Central memory CD4-positive, alpha-beta T cell (primary cell): ENCODE measurements at places on chromosomes 2 and 18.

DNA sequence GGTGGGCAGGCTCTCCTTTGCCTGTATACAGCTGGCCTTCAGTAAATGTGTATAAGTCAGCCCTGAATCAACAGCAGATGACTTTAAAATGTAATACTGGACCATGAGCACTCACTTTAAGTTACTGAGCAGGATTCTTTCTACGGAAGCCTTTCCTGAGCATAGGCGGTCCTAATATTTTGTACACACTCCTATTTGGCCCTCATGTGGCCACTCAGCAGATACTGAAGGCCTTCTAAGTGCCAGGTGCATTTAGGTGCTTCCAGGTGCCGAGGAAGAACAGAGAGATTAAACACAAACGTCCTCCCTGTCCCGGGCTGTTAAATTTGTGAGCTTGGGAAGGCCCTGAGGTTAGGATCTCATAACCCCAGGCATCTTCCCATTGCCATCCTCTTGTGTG, 27.0 kb downstream of the UXS1 start:
- DNase-seq, result no peak

- no peak for DNase-seq
Observed at GRCh38 chr2:40487602-40488001, 35.7 kb upstream of the SLC8A1 start.

- DNase-seq, result no peak
Observed at GRCh38 chr18:75790796-75791195, 363.3 kb upstream of the SMIM21 start.

- no peak for DNase-seq
Observed at GRCh38 chr2:225100269-225100668, 58.0 kb upstream of the DOCK10 start.

GRCh38 chr2:117856415-117857210, 42.1 kb downstream of the DDX18 start:
- no peak for DNase-seq

DNA sequence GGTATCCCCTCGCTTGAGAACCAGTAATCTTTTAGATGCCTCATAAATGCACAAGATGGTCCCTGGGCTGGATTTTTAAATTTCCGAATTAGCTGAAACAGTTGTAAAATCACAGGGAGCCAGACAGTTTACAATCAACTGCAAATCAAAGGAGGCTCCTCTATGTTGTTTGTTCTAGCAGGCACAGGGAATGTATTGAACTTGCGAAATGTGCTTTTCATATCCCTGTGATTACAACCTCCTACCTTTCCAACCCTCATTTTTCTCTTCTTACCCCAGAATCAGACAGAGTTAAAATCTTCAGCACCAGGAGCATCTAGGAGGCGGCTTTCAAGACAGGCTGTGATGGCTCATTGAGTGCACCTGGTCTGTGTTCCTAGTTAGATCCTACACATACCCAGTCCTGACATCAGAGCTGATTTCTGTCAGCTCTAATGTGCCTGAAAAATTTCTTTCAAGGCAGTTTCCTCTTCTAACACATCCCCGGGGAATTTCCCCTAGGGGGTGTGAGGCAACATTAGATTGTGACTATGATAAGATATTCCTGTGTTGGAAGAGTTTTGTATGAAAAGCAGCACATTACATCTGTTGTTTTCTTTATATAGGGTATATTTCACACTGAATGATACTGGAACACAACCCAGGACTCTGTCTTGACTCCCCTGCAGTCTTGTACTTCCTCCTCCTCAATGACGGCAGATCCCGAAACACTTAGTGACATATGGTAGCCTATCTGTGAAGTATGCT, 17.9 kb upstream of the CAVIN2 start:
- DNase-seq, result no peak

GRCh38 chr18:48956356-48956755, 5.6 kb upstream of the SMAD7 start:
- DNase-seq, result no peak

GRCh38 chr2:32932825-32933755, 13.7 kb upstream of the LTBP1 start:
- no peak for DNase-seq

DNA sequence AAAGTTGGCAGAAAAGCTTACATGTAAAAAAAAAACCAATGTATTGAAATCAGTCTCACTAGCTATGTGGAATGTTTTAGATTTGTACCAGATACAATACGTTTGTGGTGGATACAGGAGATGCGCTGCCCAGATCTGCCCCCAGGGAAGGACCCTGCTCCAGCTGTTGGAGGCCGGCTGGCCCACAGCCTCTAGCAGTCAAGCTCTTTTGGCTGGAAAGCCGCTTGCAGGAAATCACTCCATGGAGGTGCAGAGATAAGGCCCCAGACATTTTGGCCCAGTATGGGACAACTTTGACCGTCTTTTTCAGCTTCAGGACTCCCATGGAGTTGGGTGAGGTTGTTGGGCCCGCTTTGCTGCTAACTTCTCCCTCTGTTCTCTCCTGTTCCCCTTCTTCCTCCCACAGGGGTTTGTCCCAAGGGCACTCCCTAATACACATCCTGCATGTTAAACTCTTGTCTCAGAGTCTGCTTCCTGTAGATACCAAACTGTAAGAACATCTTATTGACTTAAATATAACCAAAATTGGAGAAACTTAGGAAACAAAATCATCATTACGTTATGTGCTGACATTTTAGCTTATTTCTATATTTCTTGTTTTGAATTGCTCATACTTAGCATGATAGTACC, 1.7 kb upstream of the QPCT start:
- no peak for DNase-seq

DNA sequence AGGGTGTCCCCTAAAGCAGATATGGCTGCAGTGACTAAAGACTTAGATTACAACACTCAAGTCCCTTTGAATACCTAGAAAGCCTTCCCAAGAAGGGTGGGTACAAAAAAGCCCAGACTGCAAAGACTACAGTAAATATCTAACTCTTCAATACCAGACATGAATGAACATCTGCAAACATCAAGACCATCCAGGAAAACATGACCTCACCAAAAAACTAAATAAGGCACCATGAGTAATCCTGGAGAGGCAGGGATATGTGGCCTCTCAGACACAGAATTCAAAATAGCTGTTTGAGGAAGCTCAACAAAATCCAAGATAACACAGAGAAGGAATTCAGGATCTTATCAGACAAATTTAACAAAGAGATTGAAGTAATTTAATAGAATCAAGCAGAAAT, 138.2 kb upstream of the OTOS start:
- DNase-seq, result no peak

- DNase-seq, result no peak
Observed at GRCh38 chr2:126774761-126775160, 118.8 kb downstream of the GYPC start.

- DNase-seq, result no peak
Observed at GRCh38 chr2:140880573-140880972, 1250.2 kb downstream of the LRP1B start.

DNA sequence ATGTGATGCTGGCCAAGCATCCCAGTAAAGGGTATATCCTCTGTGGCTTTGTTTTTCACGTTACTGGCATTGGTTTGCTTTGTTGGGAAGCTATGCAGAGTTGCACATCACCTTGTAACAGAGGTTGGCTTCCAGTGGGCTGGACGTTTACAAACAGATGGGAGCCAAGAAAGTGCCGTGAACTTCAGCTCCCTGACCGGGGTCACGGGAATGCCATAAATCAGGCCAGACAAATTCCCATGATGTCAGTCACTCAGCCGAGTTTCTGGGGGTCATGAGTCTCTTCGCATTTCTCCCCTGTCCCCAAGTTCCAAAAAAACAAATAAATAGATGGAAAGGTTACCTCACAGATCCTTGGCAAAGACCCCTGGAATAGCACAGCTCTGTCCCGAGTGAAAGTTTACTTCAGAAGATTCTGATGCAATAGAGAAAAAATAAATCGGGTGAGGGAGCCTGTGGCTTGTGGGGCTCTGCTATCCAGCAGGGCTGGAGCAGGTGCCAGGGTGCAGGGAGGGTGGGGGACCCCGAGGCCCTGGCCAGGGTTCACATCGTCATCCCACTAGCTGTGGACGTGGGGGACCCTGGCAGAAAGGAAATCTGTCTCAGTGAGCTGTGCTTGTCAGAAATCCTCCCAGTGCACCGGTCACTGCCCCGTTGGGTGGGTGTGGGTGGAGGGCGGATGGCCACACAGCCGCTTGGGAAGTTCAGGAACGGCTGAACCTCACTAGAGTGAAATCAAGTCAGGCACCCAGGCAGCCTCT, 27.8 kb downstream of the TWIST2 start:
- no peak for DNase-seq

- no peak for DNase-seq
Observed at GRCh38 chr18:1487457-1487856, 582.8 kb downstream of the ADCYAP1 start.

- DNase-seq, result no peak
Observed at GRCh38 chr18:74229005-74229404, 62.8 kb downstream of the CYB5A start.

DNA sequence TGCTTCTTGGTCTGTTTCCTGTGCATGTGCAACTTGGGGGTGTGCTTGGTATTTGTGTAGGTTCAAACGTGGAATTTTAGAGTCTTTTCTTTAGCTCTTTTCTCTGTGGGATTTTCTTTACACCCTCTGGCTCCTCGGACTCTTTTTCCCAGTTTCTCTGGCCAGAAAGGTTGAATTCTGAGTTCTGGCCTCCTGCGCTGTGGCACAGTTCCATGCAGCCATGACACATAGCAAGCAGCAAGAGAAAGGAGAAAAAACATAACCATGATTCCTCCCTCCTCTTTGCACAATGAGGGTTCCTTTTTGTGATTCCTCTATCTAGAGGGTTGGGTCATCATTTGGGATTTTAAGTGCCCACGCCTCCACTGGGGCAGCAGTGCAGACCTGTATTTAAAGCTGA, 33.8 kb downstream of the TMEM182 start:
- no peak for DNase-seq
